ENCODE measurements at places on chromosomes 2 and 18.

GRCh38 chr2:20467789-20468548 is 21.1 kb downstream of the RHOB start:
- no peak for DNase-seq

GRCh38 chr2:109516445-109517117 is 97.2 kb downstream of the SEPTIN10 start:
- DNase-seq = no peak

DNA sequence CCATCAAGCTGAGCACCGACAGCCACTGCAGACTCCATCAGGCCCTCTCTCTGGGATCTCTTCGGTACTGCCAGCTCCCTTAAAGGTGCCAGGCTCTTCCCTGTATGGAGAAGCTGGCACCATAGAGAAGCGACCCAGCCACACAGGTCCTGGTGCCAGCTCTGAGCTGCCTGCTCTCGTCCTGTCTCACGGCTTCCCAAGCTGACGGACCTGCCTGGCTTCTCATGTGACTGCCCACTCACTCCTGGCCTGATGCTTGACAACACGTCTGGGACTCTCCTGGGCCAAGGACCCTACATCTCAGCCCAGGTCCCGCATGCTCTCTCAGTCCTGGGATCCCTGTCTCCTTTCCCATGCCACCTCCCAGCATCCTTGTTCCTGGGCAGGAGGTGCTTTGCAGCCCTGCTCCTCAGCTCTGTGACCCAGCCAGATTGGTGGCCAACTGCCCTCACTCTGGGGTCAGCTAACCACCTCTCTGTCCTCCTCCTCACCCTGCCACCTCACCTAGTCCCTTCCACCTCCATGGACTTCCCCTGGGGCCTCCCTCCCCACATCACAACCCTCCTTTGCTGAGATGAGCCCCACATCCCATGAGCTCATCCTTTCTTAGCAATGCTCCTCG is 12.5 kb upstream of the ATOH8 start:
- DNase-seq = no peak

GRCh38 chr2:30679426-30680088 is 127.7 kb downstream of the CAPN13 start:
- DNase-seq = no peak
